ENCODE measurements at places on chromosomes 4 and X.

DNA sequence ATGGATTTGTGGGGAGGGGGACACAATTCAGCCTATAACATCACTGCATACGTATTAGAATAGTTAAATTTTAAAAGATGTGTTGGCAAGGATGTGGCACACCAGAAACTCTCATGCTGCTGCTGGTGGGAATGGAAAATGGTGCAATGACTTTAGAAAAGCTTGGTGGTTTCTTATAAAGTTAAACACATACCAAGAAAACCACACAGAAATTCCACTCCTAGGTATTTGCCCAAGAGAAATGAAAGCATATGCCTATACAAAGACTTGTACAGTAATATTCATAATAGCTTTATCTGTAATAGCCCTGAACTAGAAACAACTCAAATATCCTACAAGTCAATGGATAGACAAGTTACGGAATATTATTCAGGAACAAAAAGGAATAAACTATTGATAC is 71.3 kb upstream of the PDHA1 start:
- no peak for DNase-seq

DNA sequence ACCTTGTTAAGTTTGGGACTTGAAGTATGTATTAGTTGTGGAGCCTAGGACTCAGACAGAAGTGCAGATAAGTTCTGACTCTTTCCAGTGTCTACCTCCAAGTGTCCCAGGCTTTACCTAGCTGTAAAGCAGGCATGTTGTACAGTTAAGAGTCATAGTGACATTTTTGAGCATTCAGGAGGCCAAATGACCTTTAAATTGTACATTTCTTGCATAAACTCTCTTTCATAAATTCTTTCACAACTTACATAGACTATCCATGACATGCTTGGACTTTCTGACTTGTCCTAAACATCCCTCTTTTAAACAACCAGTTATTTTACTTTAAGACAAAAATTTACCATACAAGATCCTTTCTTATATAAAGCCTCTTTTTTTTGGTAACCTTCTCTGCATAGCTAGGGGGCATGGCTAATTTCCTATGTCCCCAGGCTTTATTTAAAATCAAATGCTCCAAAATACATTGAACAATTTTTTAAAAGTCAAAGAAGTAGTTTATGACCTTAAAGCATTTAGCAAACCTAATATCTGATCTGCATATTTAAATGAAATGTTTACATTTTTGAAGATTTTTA is 40.1 kb upstream of the UGT8 start:
- no peak for DNase-seq

DNA sequence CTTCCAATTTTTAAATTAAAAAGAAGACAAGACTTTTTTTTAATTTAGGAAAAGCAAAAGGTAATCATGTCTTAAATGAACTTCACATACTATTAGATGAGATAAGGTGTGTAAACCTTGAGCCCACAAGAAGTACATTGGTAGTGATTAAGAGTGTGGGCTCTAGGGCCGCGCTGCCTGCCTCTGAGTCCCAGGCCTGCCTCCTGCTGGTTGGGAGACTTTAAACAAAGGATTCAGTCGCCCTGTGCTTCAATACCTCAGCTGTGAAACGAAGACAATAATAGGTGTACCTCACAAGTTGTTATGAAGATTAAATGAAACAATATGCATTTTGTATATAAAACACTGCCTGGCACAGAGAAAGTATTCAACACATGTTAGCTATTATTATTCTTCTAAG is 95.9 kb upstream of the MYOZ2 start:
- no peak for DNase-seq

DNA sequence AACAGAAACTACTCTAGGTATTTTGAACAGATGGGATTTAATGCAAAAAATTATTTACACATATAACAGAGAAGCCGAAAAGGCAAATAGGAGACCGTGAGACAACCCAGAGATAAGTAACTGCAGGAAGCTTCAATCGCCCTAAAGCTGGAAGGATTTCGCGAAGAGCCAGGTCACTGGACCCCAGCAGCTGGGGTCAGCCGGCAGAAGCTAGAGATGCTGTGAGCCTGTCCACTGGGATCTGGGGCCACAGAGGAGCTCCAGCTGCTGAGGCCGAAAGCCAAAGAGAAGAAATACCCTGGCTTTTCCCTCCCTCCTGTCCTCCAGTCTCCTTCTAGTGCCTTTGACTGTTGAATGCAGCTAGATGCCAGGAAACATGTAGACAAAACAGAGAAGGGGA is 192.8 kb upstream of the BCOR start:
- DNase-seq, result no peak

- no peak for DNase-seq
Observed at GRCh38 chrX:7614616-7615015, 228.4 kb upstream of the VCX start.

DNA sequence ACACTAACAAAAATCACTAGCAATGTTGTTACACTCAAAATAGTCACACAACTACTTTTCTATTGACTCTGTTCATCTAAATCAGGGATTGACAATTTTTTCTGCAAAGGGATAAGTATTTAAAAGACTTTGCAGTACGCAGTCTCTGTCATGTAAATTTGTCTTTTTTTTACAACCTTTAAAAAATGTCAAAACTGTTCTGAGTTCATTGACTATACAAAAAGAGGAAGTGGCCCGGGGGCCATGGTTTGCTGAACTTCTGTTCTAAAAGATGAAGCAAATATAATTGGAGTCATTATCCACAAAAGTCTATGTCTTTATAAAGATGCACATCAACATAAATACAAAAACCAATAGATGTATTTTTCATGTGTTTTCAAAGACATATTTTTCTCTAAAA is 1310.3 kb downstream of the RPA4 start:
- DNase-seq, result no peak

GRCh38 chr4:74205046-74205445 is 47.1 kb downstream of the MTHFD2L start:
- DNase-seq, result no peak

GRCh38 chrX:132292793-132293192 is 73.5 kb upstream of the RAP2C start:
- no peak for DNase-seq

DNA sequence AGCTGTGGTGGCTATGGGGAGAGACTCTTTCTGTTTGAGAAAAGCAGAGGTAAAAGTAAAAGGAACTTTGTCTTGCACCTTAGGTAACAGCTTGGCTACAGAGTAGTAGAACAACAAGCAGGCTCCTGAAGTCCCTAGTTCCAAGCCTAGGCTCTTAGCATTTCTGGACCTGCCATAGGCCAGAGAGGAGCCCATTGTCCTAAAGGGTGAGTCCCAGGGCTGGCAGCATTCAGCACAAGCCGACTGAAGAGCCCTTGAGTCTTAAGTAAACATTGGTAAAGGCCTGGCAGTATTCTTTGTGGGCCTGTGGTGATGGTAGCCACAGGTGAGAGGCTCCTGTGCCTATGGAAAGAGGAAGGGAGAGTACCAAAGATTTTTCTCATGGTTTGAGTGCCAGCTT is 38.2 kb downstream of the CSN3 start:
- DNase-seq, result no peak

GRCh38 chr4:53075162-53075785 is 213.2 kb downstream of the RASL11B start:
- no peak for DNase-seq

GRCh38 chr4:121330180-121330665 is 50.6 kb downstream of the QRFPR start:
- DNase-seq, result no peak

GRCh38 chrX:116417214-116417613 is 19.2 kb upstream of the SLC6A14 start:
- no peak for DNase-seq

GRCh38 chrX:131187206-131187605 is 101.9 kb downstream of the IGSF1 start:
- DNase-seq, result no peak

GRCh38 chr4:21512353-21512752 is 436.2 kb downstream of the KCNIP4 start:
- no peak for DNase-seq

DNA sequence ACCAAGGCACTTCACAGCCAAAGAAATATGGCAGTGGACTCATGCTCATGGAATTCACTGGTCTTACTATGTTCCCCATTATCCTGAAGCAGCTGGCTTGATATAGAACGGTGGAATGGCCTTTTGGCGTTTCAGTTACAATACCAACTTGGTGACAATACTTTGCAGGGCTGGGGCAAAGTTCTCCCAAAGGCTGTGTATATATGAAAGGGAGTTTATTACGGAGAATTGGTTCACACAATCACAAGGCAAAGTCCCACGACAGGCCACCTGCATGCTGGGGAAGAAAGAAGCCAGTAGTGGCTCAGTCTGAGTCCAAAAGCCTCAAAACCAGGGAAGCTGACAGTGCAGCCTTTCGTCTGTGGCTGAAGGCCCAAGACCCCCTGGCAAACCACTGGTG is 50.8 kb upstream of the SMARCAD1 start:
- DNase-seq, result no peak

DNA sequence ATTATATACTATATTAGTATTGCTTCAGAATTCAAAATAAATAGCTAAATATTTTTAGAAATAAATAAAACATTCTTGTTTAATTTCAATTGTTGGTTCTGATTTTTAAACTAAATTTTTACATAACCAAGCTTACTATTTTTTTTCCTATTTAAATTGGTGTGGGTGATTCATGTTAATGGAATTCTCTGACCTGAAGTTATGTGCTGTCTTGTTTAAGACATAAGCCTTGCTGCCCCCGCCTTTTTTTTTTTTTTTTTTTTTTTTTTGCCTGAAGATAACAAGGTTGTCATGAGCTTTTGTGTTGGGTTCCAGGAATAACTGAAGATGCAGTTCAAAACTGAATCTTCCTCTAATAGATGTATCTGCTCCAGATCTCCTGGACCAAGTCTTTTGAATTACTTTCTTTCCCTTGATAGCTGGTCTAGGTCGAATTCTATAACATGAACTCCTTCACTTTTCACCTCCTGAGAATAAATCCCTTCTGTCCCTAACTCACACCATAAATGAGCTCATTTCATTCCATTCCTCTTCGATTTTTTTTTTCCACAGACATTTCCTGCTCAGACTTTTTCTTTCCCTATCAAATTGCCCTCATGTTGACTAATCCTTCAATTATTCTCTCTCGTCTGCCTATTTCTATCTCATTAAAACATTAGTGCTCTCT is 261.5 kb upstream of the FTHL17 start:
- no peak for DNase-seq

GRCh38 chr4:87033902-87034301 is 99.1 kb downstream of the AFF1 start:
- DNase-seq, result no peak

- DNase-seq, result no peak
Observed at GRCh38 chrX:133908223-133908955, 77.0 kb downstream of the GPC3 start.

DNA sequence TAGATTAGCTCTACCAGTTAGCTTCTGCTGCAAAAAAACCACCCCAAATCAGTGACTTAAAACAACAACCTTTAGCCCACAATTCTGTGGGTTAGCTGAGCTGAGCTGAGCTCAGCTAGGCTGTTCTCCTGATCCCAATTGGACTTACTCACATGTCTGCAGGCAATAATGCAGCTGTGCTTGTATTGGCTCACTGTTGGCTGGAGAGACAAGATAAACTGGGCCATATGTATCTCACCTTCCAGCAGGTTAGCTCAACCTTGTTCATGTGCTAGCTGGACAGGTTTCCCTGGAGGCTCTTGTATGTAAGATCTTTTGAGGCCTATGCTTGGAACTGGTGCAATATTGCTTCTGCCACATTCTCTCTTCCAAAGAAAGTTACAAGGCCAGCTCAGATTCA is 261.5 kb upstream of the ADGRL3 start:
- no peak for DNase-seq

- no peak for DNase-seq
Observed at GRCh38 chr4:93775551-93775950, 53.0 kb upstream of the ATOH1 start.

GRCh38 chr4:95263391-95263790 is 285.4 kb downstream of the UNC5C start:
- DNase-seq, result no peak

GRCh38 chr4:169899295-169899694 is 126.9 kb downstream of the MFAP3L start:
- no peak for DNase-seq

GRCh38 chr4:70754470-70754869 is 32.7 kb downstream of the RUFY3 start:
- DNase-seq, result no peak
